ENCODE measurements at places on chromosomes 4 and X. TPM values are rescaled to one million over a fixed set of nuclear protein-coding genes. Genes with fewer than 3 reads are reported as not detected.

Gene KLHL13
- 1.7 TPM for total RNA-seq

Gene SH3D19
- total RNA-seq = 36.3 TPM

Gene IL9R
- not detected for total RNA-seq

DNA sequence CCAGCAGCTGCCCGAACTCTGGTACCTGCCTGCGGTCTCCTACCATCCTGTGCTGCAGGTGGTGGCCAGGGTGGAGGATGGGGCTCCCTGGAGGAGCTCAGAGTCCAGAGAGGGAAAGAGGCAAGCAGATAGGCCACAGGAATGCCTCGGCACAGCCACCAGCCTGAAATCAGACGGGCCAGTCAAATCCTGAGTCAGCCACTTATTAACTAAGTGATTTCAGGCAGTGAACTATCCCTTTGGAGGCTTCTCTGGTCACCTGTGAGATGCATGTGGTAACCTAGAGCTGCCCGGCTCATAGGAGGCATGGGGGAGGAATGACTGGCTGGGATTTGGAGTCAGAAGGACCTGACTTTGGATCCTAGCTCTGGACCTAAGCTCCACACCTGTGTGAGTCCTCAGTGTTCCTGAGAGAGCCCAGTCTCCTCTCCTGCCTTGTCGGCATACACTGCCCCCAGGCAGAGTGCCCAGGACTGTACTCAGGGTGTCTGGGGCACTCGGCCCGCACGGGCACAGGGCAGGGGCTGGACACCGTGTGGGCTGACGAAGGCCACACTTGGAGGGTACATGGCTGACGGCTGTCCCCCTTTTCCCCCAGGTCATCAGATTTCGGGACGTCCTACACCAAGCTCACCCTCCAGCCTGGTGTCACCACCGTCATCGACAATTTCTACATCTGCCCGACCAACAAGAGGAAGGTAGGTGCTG, 96.4 kb upstream of the PSAPL1 start:
- DNase-seq = no peak

DNA sequence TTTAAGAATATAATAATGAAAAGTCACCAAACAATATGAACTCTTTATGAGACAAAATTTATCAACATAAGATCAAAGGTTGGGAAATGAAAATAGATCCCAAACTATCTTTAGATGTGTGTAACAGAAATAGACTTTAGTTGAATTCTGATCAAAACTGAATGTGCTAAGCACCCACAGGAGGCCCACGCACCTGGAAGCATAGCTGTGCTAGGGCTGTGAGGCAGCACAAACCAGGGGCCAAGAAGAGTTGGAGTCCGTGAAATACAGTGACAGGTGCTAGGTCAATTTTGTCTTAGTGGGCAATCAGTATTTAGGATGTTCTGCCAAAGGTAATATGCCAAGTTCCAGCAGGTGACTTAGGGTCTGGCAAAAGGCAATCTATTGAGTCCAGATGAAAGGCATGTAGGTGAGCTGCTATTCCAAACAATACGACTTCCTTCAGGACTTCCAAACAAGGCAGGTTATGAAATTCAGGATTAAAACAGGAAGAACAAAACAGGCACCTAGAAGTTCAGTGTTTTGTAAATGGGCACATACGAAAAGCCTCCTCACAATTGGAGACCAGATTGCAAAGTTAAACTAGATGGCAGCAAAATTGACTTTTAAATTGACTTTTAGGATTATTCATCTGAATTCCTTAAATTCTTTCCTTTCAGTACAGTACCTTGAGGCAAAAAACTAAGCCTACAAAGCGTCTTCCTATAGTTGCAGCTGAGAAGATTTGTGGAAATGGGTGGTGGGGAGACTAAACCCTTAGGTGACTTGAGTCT, 4.7 kb upstream of the PCDH18 start:
- no peak for DNase-seq

DNA sequence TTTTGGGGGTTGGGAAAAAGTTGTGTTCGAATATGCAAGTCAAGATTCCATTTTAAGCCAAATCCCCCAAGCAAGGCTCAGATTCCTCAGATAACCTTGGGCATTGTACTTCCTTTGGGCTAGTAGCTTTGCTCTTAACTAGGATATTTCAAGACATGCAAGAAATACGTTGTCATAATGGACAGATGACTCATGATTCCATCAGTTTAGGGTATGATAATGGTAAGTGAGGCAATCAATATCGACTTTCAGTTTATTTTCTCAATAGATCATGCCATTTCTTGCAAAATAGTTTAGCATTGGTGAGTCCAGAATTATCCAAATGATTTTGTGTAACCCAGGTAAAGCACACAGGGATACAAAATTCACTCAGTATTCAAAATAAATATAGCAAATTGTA, 25.4 kb downstream of the CFAP299 start:
- no peak for DNase-seq

Gene CRMP1
- 0.65 TPM for total RNA-seq

GRCh38 chrX:20361081-20361889, 94.6 kb upstream of the RPS6KA3 start:
- no peak for DNase-seq

Gene TCEAL2
- total RNA-seq = not detected

GRCh38 chrX:40875476-40875875, 140.1 kb upstream of the MED14 start:
- no peak for DNase-seq

Gene CSAG3
- total RNA-seq = not detected

DNA sequence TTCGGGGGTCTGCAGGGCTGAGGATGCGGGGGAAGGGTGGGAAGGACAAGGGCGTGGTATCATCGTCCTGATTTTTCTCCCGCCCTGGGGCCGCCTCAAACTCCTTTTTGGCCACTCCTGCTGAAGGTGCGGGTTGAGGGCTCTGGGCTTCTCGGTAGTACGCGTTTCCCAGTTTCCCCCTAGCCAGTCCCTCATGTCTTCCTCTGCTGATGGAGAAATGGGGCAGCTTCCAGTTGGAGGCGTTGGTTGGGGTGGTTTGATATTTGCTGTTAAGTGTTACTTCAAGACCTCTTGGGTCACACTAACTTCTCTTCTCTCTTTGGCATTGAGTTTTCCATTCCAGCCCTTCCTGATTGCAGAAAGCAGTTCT, 482 bp downstream of the GSTCD start:
- DNase-seq = peak; percentile 32

GRCh38 chr4:175339100-175339707, 421.0 kb downstream of the ADAM29 start:
- no peak for DNase-seq

DNA sequence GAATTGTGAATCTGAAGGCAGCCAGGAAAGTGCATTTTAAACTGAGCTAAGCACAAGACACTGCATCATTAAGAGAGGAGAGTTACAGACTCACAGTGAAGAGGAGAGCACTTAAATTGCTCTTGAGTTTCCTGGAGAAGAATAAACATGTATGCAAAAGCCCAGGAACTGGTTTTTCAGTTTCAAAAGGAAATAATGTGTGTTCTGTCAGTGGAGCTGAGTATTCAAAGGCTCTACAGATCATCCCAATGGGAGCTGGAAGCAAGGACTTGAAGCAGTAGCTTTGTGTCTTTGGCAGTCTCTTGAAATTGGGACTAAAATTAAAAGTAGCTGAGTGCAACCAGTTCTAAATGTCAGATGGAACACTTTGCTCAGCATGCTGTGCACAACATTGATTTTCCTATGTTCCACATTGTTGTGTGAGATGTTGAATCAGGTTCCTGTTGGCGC, 147.5 kb upstream of the ANK2 start:
- no peak for DNase-seq
